NCI-H1092 treated with DMSO at 0.1 percent for 48 hours (cell line): ENCODE measurements at places on chromosomes 1 and 21.

GRCh38 chr1:21608798-21609197 is 60.4 kb downstream of the RAP1GAP start:
- DNase-seq = no peak

GRCh38 chr1:100971021-100971420 is 54.6 kb downstream of the DPH5 start:
- DNase-seq = no peak

- DNase-seq = no peak
These were observed 149.3 kb downstream of the ZC3H11B start for GRCh38 chr1:219463636-219464035.

- DNase-seq = no peak
These were observed 62.4 kb upstream of the NGF start for GRCh38 chr1:115400426-115400825.

- DNase-seq = no peak
These were observed 377.1 kb downstream of the LRRIQ3 start for GRCh38 chr1:73820843-73821242.

- no peak for DNase-seq
These were observed 3.8 kb upstream of the SSU72 start for GRCh38 chr1:1578371-1578940.

DNA sequence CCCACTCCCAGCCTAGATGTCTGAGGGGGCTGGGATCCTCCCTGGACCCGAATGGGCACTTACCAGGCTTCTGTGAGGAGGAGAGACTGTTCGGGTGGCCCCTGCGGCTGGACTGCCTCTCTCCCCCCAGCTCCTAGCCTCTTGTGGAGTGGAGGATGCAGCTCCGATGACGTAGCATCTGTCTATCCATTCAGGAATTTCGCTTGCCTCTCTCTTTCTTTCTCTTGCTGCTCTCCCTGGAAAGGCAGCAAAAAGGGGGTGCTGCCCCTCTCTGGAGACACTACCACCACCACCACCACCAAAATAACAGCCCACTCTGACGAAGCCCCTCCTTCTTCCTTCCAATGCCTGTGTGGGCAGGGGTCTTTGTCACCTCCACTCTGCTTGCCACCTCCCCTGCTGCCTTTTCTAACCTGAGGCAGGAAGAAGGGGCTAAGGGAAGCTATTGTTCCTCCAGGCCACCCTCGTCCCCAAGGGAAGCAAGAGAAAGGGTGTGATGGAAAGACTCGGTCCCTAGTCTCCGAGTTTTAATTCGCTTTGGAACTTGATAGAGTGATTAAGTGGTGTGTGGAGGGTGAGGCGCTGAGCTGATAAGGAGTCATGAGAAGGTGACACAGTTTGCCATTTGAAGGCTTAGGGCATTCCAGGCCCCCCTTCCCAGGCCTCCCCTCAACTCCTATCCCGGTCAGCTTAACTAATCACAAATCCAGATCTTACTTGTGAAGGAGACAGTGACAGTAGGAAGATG is 60.5 kb downstream of the RHBG start:
- DNase-seq = no peak

DNA sequence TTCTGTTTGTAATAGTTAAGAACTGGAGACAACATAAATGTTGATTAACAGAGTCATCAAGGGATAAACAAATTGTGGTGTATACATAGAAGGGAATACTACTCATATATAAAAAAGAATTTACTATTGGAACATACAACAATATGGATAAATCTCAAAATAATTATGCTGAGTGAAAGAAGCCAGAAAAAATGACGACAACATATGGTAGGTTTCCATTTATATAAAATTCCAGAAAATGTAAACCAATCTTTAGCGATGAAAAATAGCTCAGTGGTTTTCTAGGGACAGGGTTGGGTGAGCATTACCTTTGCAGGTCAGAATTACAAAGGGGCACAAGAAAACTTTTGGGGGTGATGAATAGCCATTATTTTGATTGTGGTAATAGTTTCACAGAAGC is 431.6 kb downstream of the PTPRU start:
- DNase-seq = no peak

- DNase-seq = no peak
These were observed 532.3 kb upstream of the USP24 start for GRCh38 chr1:55747408-55747841.

GRCh38 chr1:200240656-200241055 is 169.2 kb downstream of the ZNF281 start:
- DNase-seq = no peak

DNA sequence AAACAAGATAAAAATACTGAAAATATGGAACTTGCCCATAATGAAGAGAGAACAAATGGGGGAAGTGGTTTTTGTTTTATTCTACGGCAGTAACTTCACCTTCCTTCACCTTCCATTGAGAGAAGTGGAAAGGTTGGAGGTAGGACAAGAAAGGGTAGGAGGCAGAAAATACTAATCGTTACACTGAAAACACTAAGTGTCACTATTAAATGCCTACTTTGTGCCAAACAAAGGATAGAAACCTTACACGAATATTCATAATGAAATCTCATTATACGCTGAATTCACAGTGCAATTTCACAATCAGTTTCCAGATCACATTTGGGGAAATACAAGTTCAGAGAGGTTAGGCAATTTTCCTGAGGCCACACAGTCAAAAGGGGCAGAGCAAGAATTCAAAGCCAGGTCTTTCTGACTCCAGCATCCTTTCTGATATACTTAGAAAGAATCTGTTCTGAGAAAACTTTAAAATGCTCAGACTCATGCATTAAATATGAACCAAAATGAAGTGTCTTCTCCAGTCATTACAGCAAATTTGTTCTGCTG is 3.0 kb downstream of the TIAM1 start:
- no peak for DNase-seq

GRCh38 chr21:15192243-15192642 is 127.4 kb upstream of the NRIP1 start:
- DNase-seq = no peak

DNA sequence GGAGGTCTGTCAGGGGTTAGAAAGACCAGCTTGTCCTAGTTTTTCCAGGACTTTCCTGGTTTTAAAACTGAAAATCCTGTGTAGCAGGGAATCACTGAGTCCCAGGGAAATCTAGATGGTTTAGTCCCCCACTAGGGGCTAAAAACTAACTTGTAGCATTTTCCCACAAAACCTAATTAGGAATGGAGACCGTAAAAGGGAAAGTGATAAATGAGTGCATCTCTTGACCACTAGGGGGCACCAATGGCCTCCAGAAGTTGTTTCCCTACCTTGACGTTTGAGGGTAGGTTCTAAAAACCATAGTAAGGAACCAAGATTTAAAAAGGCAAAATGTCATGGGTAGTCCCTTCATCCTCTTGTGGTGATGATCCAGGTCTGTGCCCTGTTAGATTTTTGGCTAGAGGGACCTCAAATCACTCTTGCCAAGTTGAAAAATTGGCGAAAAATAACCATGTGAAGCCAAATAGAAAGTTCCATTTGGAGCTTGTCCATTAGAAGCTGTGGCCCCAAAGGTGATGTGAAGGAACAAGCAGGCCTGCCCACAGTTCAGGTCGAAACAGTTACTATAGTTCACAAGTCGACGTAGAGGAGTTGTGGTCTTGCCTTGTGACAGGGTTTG is 24.5 kb downstream of the CLIC6 start:
- peak; percentile 80 for DNase-seq

GRCh38 chr1:145796753-145797152 is 27.1 kb downstream of the RNF115 start:
- DNase-seq = no peak

- DNase-seq = no peak
These were observed 105.7 kb downstream of the C1orf21 start for GRCh38 chr1:184492536-184492935.

- DNase-seq = no peak
These were observed 21.1 kb downstream of the QSOX1 start for GRCh38 chr1:180175806-180176205.

DNA sequence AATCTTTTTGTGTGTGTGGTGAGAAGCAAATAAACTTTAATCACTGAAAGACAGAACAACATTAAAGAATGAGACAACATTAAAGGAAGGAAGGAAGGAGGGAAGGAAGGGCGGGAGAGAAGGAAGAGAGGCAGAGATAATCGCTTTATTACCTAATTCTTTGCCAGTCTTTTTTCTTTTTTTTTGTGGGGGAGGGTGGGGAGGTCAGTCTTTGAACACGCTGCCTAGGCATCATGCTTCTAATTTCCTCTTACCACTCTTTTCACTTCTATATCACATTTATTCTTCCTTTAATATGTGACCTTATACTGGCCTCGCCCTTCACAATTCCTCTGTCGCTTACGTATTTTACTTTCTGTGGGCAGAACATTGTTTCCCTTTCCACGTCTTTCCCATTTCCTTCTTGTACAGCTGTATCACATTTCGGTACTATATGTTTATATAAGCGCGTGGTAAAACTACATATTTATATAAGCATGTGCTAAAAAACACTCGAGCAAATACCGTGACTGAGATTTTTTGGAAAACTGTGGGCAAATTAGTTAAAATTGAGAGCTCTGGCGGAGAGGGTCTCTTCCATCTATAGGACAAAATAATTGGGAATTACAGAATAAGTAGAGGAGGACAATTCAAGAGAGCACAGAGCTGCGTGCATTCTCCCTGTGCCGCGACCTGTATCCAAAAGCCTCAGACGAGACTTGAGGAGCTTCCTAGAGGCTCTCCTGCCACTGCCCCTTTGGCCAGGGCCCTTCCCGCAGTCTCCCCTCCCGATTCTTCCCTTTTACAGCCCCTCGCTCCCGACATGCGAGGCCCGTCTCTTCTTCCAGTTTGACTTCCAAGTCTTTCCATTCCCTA is 823 bp upstream of the PRKAA2 start:
- peak; percentile 15 for DNase-seq

- DNase-seq = no peak
These were observed 83.2 kb downstream of the BCAR3 start for GRCh38 chr1:93598396-93598795.

- no peak for DNase-seq
These were observed 2.2 kb upstream of the G0S2 start for GRCh38 chr1:209672705-209673630.

DNA sequence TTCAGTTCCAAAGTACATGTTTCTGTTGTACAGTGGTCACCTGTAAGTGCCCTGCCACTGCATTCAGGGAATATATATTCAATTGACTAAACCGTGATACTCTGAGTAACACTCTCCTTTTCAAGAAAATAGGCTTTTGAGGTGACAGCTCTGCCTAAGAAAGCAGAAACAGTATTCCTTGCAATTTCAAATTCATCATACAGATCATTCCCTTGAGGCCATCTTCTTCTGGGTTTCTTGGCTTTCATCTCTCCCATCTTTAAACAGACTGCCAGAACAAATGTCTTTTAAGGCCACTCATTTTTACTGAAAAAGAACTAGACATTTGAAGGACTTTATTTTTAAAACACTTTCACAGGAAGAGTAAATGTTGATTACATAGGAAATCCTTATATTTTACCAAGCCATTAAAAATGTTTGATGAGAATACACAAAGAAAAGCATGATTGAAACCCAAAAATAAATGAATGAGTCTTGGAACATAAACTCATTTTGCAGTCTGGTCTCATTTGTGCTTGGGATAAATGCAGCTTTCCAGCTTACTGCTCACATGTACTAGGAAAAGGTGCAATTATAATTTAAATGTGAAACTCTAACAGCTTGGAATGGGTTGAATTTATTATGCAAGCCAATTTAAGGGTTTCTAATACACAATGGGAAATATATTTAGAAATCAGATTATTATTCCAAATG is 34.7 kb downstream of the PLPPR5 start:
- DNase-seq = no peak

DNA sequence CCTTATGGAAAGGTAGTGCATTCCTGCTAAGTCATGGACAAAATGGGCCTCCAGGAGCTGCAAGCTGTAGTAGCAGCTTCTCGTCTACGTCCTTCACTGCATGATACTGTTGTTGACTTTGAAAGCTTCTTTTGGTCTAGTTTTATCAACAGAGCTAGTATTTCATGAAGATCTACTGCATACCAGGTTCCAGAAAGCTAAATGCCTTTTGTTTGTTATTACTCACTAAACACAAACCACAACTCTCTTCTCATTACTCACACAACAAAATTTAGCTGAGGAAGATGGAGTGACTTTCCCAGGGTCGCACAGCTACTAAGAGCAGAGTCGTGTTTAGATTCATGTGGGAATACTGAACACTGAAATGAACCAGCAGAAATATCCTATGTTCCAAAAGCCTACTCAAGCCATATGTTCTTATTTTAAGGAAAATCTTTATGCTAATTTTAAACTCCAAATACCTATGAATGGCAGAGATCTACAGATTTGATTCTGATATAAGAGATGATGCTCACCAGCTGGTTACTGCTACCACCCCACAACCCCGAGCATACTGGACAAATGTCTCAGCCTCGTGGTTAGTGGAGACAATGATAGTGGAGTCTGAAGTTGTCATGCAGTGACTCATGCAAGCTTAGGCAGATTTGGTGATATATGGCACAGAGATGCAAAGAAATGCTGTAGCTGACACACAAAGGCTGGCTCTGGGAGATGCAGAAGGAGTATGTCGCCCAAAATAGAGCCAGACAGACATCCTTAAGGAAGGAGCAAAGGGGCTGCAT is 20.6 kb downstream of the PGBD2 start:
- no peak for DNase-seq

DNA sequence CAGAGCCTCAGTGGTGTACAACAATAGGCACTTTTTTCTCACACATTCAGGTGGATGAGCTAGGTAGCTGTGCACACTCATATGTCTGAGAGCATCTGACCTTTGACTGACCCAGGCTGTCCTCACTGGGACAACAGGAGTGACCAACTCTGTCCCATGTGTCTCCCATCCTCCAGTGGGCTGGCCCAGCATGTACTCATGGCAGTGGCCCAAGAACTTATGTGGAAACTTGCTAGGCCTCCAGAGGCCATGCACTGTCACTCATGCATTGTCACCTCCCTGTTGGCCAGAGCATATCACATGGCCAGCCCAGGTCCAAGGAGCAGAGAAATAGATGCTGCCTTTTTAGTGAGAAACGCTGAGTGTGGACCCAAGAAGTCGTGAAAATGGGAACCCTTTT is 158.8 kb downstream of the IGSF21 start:
- DNase-seq = no peak

DNA sequence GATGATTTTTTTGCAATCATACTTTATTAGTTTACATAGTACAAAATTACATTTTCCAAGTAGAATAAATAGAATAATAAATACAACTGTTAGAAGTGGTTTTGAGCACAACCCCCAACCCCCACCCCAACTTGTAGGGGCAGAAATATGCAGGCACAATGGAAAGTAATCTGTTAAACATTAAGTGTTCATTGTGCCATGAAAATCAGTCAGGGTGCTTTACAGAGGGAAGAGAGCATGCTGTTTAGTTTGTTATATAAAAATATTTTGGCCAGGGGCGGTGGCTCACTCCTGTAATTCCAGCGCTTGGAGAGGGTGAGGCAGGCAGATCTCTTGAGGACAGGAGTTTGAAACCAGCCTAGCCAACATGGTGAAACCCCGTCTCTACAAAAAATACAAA is 2.6 kb downstream of the OR10T2 start:
- no peak for DNase-seq

- no peak for DNase-seq
These were observed 12.7 kb upstream of the PTCH2 start for GRCh38 chr1:44855742-44856141.

GRCh38 chr1:119316870-119317416 is 51.6 kb upstream of the HAO2 start:
- no peak for DNase-seq

DNA sequence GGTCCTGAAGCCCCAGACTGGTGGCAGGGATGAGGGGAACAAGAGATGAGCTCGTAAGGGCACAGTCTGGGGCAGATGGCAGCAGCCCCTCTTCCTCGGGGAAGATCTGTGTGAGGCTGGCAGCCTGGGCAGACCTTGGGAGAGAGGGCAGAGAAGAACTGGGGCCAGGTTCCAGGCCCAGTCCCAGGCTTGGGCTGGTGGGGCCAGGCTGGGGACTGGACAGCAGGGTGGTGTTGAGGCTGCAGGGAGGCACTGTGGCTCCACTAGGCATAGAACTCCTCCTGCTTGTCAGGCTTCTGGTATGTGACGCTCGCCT is 35.7 kb downstream of the SDC3 start:
- DNase-seq = no peak
